Adipose tissue (tissue), 3 donors: ENCODE measurements at places on chromosomes 2 and 18. TPM values are rescaled to one million over a fixed set of nuclear protein-coding genes. Genes with fewer than 3 reads are reported as not detected.

Gene HOXD13
- polyA plus RNA-seq, result 0.51 TPM

Gene PMAIP1
- 1.4 TPM for polyA plus RNA-seq

Gene ABHD1
- 1.2 TPM for polyA plus RNA-seq

Gene MAPK4
- 0.36 TPM for polyA plus RNA-seq

Gene THSD7B
- 0.17 TPM for polyA plus RNA-seq

Gene STPG4
- polyA plus RNA-seq, result 0.06 TPM

Gene RAD51AP2
- polyA plus RNA-seq, result not detected

Gene CFLAR
- polyA plus RNA-seq, result 22.0 TPM

Gene LHCGR
- 0.61 TPM for polyA plus RNA-seq

Gene DNAJC5G
- polyA plus RNA-seq, result 0.07 TPM

Gene CFAP221
- 5.6 TPM for polyA plus RNA-seq

Gene ERBB4
- polyA plus RNA-seq, result 0.25 TPM

Gene TPO
- 1.0 TPM for polyA plus RNA-seq

Gene ASPRV1
- 1.2 TPM for polyA plus RNA-seq

Gene KCNJ13
- polyA plus RNA-seq, result not detected

Gene PLGLB2
- polyA plus RNA-seq, result 0.04 TPM

Gene TMEM163
- 2.4 TPM for polyA plus RNA-seq

Gene AGAP1
- polyA plus RNA-seq, result 3.7 TPM

Gene FAM110C
- polyA plus RNA-seq, result 5.5 TPM

Gene DHX57
- polyA plus RNA-seq, result 5.2 TPM

Gene SERPINB3
- polyA plus RNA-seq, result 0.08 TPM

Gene EFEMP1
- polyA plus RNA-seq, result 203 TPM

Gene MC4R
- not detected for polyA plus RNA-seq

Gene SERPINB12
- polyA plus RNA-seq, result not detected

Gene SFXN5
- 5.3 TPM for polyA plus RNA-seq

Gene KLHL41
- polyA plus RNA-seq, result 0.45 TPM

Gene PLCL1
- 2.3 TPM for polyA plus RNA-seq

Gene DSC2
- polyA plus RNA-seq, result 2.8 TPM

Gene HRH4
- 0.11 TPM for polyA plus RNA-seq

Gene FOXI3
- not detected for polyA plus RNA-seq

Gene GKN1
- 2,134 TPM for polyA plus RNA-seq

Gene IWS1
- 9.5 TPM for polyA plus RNA-seq

Gene NPHP1
- polyA plus RNA-seq, result 1.6 TPM

Gene DCC
- polyA plus RNA-seq, result not detected

Gene FEZ2
- polyA plus RNA-seq, result 54.1 TPM

Gene SCYGR4
- polyA plus RNA-seq, result 0.22 TPM

Gene TGFA
- 1.8 TPM for polyA plus RNA-seq

Gene VSNL1
- polyA plus RNA-seq, result 0.20 TPM

Gene ANKRD23
- 0.22 TPM for polyA plus RNA-seq

Gene ASB18
- not detected for polyA plus RNA-seq

Gene MC5R
- polyA plus RNA-seq, result 0.40 TPM

Gene DCDC2C
- polyA plus RNA-seq, result not detected

Gene GATA6
- 30.5 TPM for polyA plus RNA-seq

Gene TNFAIP6
- polyA plus RNA-seq, result 0.38 TPM

Gene COLEC12
- 5.2 TPM for polyA plus RNA-seq

Gene FTCDNL1
- 3.4 TPM for polyA plus RNA-seq

Gene CAPG
- 129 TPM for polyA plus RNA-seq

Gene DPYSL5
- 0.06 TPM for polyA plus RNA-seq

Gene IL1R1
- polyA plus RNA-seq, result 128 TPM

Gene ANKRD44
- polyA plus RNA-seq, result 3.5 TPM

Gene HTR2B
- polyA plus RNA-seq, result 0.67 TPM

Gene RNF152
- 0.72 TPM for polyA plus RNA-seq

Gene C2orf66
- not detected for polyA plus RNA-seq

Gene CERKL
- 0.40 TPM for polyA plus RNA-seq

Gene SNED1
- polyA plus RNA-seq, result 17.8 TPM

Gene XDH
- 0.28 TPM for polyA plus RNA-seq
